ENCODE measurements at places on chromosomes 1 and 21. TPM values are rescaled to one million over a fixed set of nuclear protein-coding genes. Genes with fewer than 3 reads are reported as not detected.

Gene LY9
- not detected for polyA plus RNA-seq

Gene ARMH1
- 6.1 TPM for polyA plus RNA-seq

Gene SPATA21
- polyA plus RNA-seq = 0.92 TPM

Gene CRNN
- polyA plus RNA-seq = not detected

Gene OR2M3
- polyA plus RNA-seq = not detected

Gene SPRR3
- 0.72 TPM for polyA plus RNA-seq

Gene HUNK
- polyA plus RNA-seq = 10.8 TPM

Gene ERVH48-1
- polyA plus RNA-seq = 26.9 TPM

Gene SOX13
- polyA plus RNA-seq = 24.6 TPM

Gene KISS1
- 2.0 TPM for polyA plus RNA-seq

Gene RAB25
- 106 TPM for polyA plus RNA-seq

Gene SPRR4
- not detected for polyA plus RNA-seq

Gene C8A
- 6.1 TPM for polyA plus RNA-seq

Gene SLC45A1
- 1.6 TPM for polyA plus RNA-seq

Gene PDPN
- 508 TPM for polyA plus RNA-seq

Gene MROH9
- 0.22 TPM for polyA plus RNA-seq

Gene RHD
- 0.19 TPM for polyA plus RNA-seq

Gene FAM78B
- polyA plus RNA-seq = 0.77 TPM

Gene GJA5
- polyA plus RNA-seq = 9.7 TPM

Gene KCNJ15
- polyA plus RNA-seq = 0.88 TPM

Gene WDR4
- polyA plus RNA-seq = 10.1 TPM

Gene TP53BP2
- 31.6 TPM for polyA plus RNA-seq

Gene BCAN
- not detected for polyA plus RNA-seq

Gene CD1E
- not detected for polyA plus RNA-seq

Gene CTTNBP2NL
- polyA plus RNA-seq = 10.2 TPM

Gene LRRC38
- polyA plus RNA-seq = 14.0 TPM

Gene CD48
- polyA plus RNA-seq = not detected
